ENCODE measurements at places on chromosomes 3 and 15. TPM values are rescaled to one million over a fixed set of nuclear protein-coding genes. Genes with fewer than 3 reads are reported as not detected.

ZNF860 gene
- total RNA-seq: 0.36 TPM

DNA sequence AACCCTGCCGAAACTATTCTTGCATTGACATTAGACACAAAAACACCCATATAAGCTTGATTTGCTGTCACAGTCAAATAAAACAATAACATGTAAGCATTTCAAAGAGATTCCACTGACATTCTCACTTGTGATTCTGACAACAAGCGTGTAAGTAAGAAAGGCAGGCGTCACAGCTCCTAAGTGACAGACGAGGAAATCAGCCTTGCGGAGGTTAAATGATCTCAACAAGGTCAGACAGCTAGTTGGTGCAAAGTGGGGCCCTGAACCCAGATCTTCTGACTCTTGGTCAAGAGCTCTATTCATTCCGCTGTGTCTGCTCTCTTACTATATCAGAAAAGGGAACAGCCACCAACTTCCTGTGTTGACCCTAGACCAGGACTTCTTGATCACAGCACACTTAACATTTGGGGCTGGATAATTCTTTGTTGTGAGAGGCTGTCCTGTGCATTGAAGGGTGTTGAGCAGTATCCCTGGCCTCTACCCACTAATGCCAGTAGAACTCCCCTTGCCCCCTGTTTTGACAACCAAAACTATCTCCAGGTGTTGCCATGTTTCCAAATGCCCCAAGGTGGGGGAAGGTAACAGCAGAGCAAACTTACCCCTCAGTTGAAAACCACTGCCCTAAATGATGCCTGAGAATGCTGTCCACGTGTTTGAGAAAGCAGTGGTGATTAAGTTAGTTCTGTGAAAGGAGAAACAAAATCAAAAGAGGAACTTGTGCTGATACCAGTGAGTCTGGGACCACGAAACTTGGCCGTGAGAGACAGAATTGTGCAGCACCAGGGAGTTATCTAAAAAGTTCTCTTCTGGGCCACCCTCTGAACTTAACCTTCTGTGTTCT lies 86.1 kb downstream of the LIPC start:
- no peak for DNase-seq

DNA sequence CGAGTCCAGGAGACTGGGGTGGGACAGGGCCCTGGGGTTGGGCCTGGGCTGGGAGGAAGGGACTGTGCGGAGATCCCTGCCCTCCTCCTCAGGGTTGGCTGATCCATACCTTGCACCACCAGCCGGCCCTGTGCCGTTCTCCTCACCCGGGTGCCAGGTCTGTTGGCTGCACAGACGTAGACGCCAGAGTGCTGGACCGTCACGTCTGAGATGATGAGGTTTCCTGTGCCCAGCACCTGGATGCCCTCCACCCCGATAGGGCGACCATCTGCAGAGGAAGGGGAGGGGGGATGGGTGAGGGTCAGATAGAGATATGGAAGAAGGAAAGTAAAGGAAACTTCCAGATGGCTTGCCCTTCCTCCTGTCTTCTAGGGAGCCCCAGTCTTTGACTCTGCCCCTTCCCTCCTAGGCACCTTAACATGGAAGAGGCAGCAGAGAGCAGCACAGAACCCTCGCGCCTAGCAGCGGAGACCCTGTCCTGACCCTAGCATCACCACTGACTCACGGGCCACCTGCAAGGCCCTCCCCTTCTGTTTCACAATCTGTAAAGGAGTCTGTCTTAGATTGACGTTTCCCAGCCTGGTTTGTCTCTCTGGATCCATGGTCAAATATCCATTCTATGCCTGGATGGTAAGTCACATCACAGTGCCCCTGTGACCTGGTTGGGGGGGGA lies 28.8 kb downstream of the RNU5B-1 start:
- DNase-seq: no peak

ANKRD34C gene
- total RNA-seq: 0.05 TPM

FBXL22 gene
- 39.5 TPM for total RNA-seq

- no peak for DNase-seq
These were observed 64.8 kb upstream of the THSD4 start for GRCh38 chr15:71050461-71050860.

GRCh38 chr3:188861842-188862744 lies 309.7 kb upstream of the TPRG1 start:
- DNase-seq: peak; percentile 61

RHOV gene
- 0.10 TPM for total RNA-seq
